ENCODE measurements at places on chromosomes 1 and 21.

DNA sequence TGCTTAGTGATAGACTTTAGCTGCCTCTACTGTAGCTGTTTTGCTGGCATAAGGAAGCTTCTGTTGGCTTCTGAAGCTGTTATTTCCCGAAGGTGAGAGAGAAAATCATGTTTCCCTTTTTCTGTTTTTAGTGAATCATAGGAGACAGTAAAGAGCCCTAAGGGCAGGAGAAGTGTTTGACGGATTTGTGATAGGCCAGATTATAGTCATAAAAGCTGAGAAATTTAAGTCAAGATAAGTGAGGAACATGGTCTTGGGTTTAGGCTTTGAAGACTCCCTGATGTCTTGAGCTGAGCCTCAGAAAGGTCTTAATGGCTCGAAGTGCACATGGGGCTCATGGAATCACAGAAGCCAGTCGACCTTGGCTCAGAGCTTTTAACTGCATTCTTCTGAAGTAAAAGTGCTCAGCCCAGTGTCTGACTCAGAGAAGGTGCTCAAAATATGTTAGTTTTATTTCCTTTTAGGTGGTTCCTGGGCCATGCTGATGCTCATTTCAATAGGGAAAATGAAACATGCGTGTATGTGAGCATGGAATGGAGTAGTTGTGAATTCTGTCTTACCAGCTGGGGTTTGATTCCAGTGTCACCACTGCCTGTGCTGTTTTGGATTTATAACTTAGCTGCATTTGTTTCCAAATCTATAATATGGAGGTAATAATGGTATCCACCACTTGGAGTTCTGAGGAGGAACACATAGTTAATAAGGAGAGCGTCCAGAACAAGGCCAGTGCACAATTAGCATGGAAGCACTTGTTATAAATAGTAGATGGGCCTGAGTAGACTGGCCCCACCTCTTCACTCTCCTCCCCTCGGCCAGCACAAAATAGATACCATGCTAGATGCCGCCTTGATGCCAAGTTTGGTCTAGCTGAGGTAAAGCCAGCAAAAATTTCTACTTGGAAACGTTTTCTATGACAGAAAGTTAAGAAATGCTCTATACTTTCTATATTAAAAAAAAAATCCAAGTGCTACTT, 99.2 kb downstream of the C1orf21 start:
- DNase-seq = no peak

DNA sequence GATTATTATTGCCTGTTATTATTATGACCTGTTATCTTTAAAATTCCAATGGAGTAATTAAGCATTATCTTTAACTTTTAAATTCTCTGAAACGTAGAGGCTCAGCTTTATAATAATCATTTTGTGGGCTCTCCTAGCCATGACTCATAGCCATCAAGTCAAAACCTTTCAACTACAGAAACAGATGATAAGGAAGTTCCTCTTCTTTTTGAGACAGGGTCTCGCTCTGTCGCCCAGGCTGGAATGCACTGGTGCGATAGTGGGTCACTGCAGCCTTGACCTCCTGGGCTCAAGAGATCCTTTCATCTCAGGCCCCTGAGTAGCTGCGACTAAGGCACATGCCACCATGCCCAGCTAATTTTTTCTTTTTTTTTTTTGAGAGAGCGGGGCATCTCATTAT, 43.5 kb downstream of the CHML start:
- no peak for DNase-seq

GRCh38 chr1:77139389-77139788, 79.8 kb downstream of the PIGK start:
- DNase-seq = no peak

- no peak for DNase-seq
Observed at GRCh38 chr1:160358073-160358472, 8.8 kb upstream of the NHLH1 start.

DNA sequence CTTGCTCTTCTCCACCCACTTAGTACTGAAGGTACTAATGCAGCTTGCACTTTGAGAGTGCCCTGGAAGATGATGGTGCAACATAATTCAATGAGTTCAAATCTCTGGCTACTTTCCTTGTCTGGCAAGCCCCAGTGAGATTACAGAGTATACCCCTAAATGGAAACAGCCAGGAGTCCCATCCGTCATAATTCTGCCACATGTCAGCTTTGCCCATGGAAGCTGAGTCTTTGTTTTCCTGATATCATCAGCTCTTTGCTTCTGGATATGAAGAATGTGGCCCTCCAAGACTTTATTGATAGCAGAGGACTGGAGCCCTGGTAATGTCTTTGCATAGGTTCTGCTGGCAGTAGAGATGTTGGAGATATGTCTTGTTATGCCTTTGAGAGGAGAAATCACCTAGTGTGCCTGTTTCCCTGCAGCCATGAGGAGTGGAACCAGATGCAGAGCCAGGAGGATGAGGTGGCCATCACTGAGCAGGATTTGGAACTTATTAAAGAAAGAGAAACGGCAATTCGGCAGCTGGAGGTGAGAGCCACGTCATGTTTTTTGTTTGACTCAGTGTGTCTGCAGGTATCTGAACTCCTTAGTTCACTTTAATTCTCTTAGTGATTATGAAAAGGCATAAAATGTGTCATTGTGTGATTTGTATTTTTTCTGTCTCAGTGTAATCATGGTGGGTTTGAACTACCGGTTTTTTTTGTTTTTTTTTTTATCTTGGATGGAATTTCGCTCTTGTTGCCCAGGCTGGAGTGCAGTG, 18.7 kb upstream of the PPP1R8 start:
- no peak for DNase-seq

DNA sequence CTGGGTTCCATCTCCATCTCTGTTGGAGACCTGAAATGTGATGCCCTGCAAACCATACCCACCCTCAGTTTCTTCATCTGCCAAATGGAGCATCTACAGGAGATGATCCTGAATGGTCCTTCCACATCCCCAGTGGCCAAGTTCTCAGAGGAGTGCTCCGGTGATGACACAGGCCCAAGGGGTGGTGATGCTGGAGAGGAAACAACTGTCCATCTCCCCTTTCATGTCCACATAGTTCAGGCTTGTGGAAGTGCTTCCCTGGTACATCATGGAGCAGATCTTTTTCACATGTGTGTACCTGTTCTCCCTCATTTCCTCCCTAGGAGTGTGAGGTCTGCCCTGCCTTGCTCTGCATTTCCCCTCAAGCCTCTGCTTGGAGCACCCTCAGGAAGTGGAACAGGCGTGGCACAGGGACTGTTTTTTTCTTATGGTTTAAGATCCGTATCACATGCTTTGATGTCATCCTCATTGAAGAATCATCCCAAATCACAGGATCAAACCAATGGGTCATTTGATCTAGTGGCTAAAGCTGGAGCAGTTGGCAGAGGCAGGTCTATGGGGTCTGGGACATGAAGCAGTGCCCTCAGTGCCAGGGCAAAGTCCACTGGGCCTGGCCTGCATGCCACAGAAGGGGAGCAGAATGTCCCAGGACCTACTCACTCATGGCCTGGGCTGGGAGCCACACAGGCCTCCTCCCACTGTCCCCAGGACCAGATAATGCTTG, 8.2 kb upstream of the TRIM63 start:
- DNase-seq = no peak

DNA sequence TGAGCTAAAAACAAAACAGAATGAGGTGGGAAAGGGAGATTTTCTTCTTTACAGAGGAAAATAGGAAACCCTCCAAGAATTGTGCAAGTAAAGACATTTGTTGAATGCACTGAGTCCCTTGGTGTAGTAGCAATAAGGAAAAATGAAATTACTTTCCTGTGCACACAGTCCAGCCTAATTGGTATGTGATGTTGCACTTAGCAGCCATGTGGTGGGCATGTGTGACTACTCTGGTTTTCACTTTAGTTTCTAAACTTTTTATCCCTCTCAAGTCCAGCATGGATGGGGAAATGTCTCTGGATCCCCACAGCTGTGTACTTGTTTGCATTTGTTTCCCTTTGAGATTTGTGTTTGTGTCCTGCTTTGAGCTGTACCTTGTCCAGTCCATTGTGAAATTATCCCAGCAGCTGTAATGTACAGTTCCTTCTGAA, 7.1 kb upstream of the AGO3 start:
- DNase-seq = no peak

DNA sequence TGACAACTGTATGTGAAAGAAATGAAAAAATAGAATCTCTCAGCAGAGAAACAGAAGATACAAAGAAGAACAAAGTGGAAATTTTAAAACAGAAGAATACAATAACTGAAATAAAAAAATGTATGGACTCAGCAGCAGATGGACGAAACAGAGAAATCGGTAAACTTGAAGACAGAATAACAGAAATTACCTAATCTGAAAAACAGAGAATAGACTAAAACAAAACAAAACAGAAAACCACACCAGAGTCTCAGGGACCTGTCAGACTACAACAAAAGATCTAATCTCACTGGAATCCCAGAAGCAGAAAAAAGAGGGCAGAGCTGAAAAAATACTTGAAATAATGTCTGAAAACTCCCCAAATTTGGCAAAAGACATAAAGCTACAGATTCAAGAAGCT, 83.0 kb downstream of the ZSWIM5 start:
- no peak for DNase-seq

GRCh38 chr1:239719642-239720258, 333.4 kb downstream of the CHRM3 start:
- DNase-seq = no peak

GRCh38 chr1:209549443-209550205, 33.9 kb upstream of the CAMK1G start:
- peak; percentile 64 for DNase-seq

GRCh38 chr1:212124690-212125582, 89.4 kb downstream of the DTL start:
- no peak for DNase-seq

GRCh38 chr1:87284456-87285240, 44.0 kb upstream of the LMO4 start:
- DNase-seq = no peak

- no peak for DNase-seq
Observed at GRCh38 chr1:59738591-59739015, 76.1 kb upstream of the HOOK1 start.

DNA sequence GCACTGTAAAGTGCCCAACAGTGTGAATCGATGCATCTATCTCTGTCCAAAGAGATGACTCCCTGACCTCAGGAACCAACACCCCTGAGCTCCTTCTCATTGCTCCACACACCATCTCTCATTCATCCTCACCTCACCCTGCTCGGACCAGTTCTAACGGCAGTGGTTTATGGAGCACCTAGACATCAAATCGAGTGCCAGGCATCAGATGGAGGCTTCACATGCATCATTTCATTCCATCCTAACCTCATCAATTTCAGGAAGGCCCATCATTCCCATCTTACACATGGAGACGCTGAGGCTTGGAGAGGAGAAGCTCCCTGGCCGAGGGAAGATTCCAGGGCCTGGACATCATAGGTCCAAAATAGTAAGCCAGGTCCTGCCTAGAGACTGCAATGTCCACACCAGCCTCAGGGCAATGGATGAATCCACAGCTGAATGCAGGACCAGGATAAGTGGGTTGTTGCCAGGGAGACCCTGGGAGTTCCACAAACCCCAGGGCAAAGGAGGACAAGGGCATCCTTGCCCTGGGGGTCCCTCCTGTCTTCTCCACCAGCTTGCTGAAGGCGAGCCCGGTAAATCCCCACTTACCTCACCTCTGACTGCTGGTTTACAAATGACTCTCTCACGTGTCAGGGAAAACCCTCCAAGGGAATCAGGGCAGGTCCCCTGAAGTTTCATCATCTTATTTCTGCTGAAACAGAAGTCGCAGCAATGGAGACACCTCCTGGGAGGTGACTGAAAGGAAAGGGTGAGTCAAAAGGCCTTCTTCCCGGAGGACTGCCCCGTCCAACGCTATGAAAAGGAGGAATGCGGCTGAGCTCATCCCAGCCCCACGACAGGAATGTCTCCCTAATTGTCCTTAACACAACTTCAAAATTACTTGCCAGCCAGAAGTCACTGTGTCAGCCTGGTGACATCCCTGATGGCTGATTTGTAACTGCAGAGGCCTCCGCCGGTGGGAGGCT, 9.0 kb upstream of the IFFO2 start:
- no peak for DNase-seq

DNA sequence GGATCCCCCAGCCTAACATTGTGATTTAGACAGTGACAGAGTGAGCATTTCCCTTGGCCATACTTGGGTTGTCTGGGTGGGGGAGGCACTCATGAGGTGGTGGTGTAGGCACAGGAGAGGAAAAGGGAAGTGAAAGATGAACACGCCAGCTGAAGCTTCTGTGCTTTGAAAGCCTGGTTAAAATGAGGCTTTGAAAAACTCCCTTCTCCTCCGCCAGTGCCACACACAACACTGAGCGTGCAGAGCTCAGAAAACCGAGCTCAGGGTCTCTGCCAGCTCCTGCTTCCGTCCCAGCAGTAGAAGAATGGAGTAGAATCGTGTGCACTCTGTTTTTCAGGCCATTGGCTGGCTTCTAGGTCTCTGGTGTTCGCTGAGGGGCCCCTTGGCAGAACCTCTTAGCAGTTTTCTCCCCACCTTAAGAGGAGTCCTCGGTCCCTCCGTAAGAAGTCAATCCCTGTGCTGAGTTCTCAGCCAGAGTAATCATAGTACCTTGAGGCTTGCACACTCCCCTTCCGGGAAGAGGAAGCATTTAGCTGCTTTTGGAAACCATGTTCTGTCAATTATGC, 12.9 kb downstream of the PLEKHM2 start:
- DNase-seq = no peak

- peak; percentile 99 for DNase-seq
Observed at GRCh38 chr1:66924756-66925557, at the start of the genes DNAI4 and MIER1. DNAI4 (minus strand) TSS chr1:66924856; CDS start chr1:66924831, 25 bp downstream. MIER1 (plus strand) TSS chr1:66924990; CDS start chr1:66925029, 39 bp downstream.

GRCh38 chr1:182235604-182235951, 156.0 kb downstream of the GLUL start:
- DNase-seq = no peak

DNA sequence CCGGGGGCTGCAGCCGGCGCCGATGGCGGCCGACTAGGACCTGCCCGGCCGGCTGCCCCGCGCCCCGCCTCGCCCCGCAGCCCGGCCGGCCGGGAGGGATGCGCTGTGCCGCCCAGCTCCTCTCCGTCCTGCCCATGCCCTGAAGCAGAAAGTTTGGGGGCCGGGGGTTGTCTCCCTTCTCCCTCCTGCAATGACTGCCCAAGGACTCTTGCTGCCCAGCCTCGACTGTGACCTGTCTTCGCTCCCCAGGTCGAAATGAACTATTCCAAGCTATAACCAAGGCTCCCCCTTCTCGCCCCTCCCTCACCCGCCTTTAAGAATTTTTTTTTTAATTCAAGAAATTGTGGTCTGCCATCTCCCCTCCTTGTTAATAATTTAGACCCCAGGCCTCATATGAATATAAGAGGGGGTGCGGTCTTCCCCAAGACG, 361 bp downstream of the TMCC2 start:
- no peak for DNase-seq

GRCh38 chr1:38045401-38046332, 926 bp downstream of the POU3F1 start:
- no peak for DNase-seq

DNA sequence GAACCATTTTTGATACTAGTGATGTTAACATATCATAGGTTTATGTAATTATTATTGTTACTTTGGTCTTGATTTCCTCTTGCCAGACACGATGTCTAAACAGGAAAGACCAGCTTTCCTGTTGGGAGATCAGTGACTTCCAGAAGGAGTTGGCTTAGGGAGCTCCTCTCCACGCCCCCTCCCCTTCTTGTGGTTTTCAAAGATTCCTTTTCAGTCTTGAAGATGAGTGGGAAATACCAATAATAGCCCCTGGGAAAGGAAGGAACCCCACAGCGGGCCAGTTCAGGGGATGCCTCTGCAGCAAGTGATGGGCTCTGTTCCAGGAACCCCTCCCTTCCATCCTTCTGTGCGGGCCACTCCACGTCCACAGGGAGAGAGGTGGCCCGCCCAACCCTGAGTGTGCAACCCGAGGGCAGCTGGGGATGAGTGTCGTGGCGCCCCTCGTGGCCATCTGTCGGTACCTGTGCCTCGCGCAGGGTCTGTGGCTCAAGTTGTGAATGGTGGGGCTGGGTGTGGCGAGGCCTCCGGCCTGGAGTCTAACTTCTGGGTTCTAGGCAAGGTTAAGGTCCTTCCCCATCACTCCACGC, 65.7 kb downstream of the TLR5 start:
- no peak for DNase-seq

- DNase-seq = peak; percentile 11
Observed at GRCh38 chr1:50735443-50735842, 224.6 kb downstream of the FAF1 start.

Data from HEK293T (cell line).